ENCODE measurements at places on chromosomes 3 and 15.
A peak's percentile ranks its signal among the peaks of the same experiment; 100 is the strongest.

DNA sequence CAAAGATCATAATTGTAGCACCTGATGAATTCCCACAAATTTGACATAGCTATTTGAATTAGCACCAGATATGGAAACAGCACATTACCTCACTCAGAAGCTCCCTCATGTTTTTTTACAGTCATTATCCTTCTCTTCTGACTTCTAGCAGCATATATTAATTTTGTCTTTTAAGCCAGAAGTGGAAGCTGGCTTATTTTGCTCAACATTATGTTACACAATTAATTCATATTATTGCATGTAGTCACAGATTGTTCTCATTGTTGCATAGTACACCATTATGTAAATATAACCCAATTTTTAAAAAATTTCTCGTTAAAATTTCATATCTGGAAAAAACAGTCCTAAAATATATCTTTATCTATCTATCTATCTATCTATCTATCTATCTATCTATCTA lies 762.3 kb downstream of the TUSC7 start:
- no peak for DNase-seq

DNA sequence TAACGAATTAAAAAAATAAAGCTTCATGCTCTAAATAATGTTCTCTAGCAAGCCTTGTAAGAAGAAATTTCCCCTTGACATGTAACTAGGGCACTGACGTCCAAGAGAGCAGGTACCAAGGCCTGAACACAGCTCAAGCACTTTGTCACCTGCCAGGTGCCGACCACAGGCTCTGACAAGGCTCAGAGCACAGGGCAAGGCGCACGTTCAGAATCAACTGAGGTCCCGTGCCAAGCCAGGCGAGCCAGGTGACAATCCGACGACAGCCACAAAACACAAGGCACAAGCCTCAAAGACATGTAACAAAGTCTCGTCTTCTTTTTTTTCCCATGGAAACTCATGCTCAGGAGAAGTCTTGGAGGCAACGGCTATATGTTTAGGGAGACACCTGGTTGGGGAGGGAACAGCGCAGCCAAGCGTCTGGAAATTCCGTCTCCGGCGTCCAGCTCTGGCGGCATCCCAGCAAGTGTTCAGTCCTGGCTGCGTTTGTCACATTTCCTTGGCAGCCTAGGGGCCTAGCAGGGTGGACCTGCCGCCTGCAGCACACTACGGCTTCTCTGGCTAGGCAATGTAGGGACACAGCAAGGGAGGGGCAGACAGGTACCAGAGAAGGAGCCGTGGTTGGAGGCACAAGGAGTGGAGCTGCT lies 76.7 kb downstream of the ADAMTS17 start:
- peak; percentile 11 for DNase-seq

DNA sequence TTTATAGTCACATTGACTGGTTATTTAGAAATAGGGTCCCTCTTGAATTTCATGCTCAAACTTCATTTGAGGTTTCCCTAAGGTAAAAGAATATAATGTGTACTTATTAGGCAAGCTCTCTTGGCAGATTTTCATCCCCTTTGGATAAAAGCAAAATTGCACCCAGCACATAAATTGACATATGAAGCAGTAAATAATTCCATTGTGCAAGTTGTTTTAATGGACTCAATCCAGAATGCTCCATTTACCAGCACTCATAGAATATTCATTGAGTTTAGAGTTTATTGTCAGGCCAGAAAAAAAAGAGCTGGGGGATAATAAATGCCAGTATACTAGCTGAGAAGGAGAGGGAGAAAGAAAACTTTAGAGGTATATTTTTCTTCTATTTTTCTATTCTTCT lies 136.8 kb downstream of the TPRG1 start:
- DNase-seq, result no peak

- no peak for DNase-seq
Observed at GRCh38 chr3:37386627-37387230, 212.3 kb upstream of the LRRFIP2 start.

DNA sequence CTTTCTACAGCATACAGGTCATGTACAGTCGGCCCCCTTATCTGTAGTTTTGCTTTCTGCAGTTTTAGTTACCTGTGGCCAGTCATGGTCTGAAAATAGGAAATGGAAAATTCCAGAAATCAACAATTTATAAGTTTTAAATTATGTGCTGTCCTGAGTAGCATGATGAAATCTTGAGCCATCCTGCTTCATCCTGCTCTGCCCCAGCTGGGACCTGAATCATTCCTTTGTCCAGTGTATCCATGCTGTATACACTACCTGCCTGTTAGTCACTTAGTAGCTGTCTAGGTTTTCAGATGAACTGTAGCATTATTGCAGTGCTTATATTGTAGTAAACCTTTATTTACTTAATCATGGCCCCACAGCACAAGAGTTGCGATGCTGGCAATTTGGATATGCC lies 44.8 kb downstream of the AP4E1 start:
- DNase-seq, result no peak

DNA sequence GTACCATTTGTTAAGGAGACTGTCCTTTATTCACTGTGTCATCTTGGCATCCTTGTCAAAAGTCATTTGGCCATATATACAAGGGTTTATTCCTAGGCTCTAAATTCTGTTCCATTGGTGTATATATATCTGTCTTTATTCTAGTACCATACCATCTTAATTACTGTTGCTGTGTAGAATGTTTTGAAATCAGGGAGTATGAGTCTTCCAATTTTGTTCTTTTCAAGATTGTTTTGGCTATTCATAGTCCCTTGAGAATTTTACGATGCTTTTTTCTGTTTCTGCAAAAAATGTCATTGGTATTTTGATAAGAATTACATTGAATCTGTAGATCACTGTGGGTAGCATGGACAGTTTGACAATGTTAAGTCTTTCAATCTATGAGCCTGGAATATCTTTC lies 28.7 kb downstream of the PFN2 start:
- no peak for DNase-seq

GRCh38 chr3:141940194-141940776 lies 63.8 kb downstream of the ATP1B3 start:
- DNase-seq, result peak; percentile 78

DNA sequence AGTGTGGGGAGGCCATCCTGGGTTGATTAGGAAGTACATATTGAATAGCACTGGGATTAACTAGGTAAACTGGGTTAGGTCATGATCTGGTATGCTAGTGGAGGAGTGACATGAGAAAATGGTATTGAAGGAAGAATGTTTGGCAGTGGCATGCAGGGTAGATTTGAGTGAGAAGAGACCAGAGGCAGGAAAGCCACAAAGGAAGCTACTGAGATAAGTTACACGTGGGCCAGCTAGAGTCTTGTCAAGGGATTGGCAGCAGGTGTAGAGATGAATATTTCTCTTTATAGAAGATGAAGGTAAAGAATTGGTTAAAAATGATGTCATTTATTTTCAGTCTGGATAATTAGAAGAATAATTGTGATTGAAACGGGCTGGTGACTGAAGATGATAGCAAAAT lies 91.0 kb upstream of the TPRG1 start:
- DNase-seq, result no peak

DNA sequence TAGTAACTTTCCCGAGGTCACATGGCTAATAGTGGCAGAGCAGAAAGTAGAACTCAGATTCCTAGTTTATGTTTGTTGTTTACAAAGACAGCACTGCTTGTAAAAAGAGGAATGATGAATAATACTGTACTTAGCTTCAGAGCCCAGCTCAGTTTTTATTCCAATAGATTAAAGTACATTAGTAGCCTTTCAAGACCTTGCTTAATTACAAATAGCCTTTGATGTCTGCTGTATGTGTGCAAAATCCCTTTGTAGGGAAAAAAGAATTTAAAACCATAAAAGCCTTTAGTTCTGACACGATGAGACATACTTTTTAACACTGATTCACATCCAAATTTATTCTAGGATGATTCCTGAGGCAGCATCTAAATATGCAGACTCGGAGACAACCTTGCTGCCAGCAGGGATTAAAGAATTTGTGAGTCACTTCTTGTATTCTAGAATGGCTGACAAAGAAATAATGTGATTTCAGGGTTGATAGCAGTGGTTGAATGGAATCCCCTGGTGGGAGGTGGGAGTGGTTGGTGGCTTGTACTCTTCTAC lies 324.2 kb upstream of the TGFBR2 start:
- no peak for DNase-seq

GRCh38 chr15:60899322-60899966 lies 329.7 kb downstream of the RORA start:
- no peak for DNase-seq

- no peak for DNase-seq
Observed at GRCh38 chr3:193981504-193981903, 154.4 kb upstream of the HES1 start.

DNA sequence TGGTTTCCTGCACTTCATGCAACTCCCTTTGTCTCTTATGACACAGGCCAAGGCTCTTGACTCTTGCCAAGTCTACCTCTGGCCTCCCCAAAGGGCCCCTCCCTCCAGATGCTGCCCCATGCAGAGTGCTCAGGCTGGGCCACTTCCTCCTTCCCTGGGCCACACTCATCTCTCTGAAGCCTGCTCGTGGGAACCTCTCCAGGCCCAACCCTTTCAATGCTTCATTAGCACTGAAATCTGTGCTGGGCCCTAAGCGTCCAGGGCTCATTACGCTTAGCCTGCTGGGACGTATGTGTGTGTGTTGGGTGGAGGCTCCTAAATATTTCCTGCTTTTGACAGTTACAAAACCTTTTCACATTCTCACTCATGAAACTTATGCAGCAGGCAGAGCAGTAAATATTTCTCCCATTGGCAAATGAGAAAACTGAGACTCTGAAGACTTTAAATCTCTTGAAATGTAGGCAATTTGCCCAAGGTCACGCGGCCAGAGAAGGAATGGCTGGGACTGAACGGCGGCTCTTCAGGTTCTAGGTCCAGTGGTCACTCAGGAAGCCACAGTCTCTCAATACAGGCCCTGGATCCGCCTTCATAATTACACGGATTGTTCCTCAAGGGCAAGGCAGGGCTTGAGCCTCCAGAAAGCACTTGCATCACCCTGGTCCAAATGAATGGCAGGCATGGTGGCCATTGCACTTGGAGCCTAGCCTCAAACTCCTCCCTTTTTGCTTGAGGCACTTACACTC lies 241.7 kb upstream of the HES1 start:
- no peak for DNase-seq

DNA sequence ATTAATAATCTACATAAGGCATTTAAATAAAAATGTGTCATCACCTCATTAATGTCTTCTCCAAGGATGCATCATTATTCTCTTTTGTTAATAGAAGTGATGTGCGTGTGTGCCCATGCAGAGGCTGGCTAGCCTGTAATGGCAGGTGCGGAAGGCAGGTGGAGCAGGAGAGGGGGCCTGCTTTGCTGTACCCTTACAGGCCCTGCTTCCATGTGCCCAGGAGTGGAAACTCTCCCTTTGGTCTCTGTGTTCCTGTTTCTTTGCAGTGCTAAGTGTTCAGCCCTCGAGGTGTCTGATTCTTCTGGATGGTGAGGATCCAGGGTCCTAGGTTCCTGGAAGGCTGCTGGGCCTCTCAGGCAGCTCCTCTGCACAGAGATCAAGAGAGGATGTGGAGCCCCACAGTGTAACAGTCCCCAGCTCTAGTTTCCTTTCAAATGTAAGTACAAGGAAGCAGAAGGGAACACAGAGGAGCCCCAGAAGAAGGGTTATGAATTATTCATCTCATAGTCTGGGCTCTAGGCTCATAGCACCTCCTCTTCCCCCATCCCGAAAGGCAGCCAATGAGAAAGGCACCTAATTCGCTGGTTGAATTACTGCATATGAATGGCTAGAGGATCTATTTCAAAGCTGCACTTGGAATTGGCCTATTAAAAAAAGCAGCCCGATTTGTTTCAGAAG lies 39.2 kb upstream of the AGBL1 start:
- DNase-seq, result no peak

GRCh38 chr3:56785499-56785898 lies 16.2 kb downstream of the ARHGEF3 start:
- DNase-seq, result no peak

All from activated T-cell treated with anti-CD3 and anti-CD28 coated beads, Interleukin-2, amount 50 U/mL, for 48 hours (primary cell).